ENCODE measurements at places on chromosomes 13 and 19.

DNA sequence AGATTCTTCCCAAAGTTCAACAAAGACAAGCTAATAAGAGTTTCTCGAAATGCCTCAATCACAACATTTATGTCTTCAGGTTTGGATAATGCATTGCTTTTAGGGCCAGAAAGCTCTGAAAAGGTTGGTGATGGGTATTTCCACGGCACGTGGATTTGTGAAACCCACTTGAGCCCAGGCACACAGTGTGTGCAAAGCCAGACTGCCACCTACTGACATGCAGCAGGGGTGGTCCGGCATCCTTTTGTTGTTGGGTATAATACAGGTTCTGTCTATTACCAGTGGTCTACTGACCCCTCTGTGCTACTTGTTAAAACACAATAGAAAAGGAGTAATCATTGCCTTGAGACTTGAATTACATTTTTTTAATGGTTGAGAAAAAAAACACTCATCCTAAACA, 225.6 kb downstream of the RAP2A start:
- DNase-seq, result no peak

DNA sequence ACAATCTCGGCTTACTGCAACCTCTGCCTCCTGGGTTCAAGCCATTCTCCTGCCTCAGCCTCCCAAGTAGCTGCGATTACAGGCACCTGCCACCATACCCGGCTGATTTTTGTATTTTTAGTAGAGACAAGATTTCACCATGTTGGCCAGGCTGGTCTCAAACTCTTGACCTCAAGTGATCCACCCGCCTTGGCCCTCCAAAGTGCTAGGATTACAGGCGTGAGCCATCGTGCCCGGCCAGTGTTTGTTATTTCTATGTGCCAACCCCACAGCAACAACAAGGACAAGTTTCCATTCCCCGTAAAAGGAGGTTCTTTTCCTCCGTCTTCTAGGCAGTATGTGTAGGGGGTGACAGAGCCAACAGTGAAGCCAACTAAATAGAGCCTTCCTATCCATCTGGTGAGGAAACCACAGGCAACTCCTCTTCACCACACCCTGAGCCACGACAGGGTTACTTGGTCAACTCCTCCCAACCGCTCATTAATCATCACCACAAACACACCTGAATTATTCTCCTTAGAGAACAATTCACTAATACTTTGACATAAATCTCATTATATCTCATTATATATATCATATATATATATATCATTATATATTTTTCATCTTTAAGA, 25.5 kb downstream of the FOXO1 start:
- no peak for DNase-seq

DNA sequence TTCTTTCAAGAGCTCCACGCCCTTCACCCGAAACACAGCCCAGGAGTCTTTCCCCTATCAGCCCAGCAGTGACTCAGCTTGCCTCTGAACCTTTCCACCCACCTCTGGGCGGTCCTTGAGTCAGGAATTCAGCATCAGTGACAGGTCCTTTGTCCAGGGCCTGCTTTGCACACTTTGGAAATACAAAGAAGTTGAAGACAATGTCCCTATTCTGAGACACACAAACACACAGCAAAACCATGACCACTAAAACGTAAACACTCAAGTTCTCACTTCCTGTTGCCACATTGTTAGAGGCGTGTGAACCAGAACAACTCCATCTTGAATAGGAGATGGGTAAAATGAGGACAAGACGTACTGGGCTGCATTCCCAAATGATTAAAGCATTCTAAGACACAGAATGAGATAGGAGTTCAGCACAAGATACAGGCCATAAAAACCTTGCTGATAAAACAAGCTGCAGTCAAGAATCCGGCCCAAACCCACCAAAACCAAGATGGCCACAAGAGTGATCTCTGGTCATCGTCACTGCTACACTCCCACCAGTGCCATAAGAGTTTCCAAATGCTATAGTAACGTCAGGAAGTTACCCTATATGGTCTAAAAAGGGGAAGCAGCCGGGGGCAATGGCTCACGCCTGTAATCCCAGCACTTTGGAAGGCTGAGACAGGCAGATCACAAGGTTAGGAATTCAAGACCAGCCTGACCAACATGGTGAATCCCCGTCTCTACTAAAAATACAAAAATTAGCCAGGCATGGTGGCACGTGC, 49.2 kb upstream of the ATP12A start:
- no peak for DNase-seq

GRCh38 chr19:2970201-2970835, 7.0 kb upstream of the TLE6 start:
- no peak for DNase-seq
